ENCODE measurements at places on chromosomes 2 and 18.

DNA sequence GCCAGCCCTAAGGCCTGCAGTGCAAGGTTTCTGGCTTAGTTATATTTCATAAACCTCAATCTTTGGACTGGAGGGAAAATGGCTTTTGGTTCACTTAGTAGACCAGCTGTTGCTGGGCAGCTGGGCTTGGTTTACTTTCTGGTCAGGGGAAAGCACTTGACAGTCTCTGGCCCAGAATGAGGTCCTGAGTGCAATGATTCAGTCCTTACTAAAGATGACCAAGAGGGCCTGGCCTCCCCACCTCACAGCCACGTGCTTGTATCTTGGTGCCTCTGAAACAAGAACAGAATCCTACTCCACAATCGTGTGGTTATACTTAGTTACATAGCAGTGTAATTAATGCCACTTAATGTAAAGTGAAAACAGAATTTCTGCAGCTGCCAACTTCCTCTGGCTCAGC, 325.5 kb upstream of the MEIS1 start:
- DNase-seq: no peak

DNA sequence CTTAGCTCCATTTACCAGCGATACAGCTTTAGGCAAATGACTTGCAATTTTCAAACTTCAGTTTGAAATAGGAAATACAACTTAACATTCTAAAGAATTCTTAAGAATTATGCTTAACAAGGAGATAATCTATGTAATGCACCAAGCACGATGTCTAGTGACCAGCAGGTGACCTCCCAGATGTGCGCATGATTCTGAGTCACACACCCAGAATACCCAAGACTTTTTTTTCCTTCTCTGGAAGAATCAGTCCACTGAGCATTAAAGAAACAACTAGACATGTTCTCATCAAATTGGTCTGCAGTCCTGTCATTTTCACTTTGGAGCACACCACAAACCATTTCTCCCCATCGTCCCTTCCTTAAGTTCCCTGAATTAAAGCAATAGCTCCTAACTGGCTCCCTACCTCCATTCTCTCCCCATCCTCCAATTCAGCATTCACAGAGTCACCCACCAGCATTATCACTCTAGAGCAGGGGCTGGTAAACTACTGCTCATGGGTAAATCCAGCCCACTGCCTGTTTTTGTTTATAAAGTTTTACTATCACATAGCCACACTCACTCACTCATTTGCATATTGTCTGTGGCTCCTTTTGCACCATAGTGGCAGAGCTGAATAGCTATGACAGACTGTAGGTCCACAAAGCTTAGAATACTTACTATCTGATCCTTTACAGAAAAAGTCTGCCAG, 13.2 kb downstream of the EVA1A start:
- no peak for DNase-seq

GRCh38 chr2:11950896-11951295, 204.5 kb downstream of the LPIN1 start:
- DNase-seq: no peak

GRCh38 chr2:125745514-125745913, 910.4 kb upstream of the GYPC start:
- no peak for DNase-seq

DNA sequence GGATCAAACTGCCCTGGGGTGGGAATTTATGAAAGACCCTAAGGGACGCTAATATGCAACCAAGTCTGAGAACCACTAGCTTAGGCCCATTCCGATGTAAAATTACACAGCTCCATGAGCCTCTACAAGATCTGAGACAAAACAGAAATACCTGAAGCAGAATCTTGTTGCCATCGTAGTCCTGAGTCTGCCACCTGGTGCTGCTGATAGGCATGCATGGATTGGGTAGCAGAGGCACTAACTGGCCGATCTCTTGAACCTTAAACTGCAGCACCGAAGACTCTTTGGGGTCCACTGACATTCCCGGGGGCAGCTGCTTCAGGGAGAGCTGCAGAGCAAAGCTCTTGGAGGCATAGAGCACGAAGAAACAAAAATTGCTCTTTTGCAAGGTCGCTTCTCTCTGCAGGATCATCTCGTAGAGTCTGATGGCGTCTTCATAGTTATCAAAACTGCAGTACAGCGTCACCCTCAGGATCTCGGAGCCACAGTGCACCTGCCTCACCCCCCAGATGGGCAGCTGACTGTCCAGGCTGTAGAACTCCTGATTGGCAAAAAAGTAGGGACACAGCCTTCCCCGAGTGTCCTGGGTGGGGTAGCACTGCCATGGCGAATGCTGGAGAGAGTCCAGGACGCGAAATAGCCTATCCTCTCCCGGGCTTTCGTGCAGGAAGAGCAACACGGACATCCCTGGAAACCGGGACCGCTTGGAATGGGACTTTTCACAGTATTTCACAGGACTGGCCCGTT, 848 bp downstream of the FAM124B start:
- DNase-seq: no peak

DNA sequence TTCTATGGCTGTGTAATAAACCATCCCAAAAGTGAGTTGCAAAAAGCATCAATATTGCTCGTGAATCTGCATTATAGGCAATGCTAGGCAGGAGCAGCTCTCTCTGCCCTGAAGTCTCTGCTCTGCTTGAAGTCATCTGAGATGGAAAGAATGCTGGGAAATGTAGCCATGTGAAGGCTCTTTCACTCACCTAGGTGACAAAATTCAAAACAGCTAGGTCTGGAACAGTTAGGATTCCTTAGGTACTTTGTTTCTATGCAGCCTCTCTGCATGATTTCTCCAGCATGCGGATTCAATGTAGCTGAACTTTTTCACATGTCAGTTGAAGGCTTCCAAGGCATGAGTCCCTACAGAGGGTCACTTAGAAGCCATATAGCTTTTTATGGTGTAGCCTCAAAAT, 1383.7 kb downstream of the LRP1B start:
- no peak for DNase-seq

DNA sequence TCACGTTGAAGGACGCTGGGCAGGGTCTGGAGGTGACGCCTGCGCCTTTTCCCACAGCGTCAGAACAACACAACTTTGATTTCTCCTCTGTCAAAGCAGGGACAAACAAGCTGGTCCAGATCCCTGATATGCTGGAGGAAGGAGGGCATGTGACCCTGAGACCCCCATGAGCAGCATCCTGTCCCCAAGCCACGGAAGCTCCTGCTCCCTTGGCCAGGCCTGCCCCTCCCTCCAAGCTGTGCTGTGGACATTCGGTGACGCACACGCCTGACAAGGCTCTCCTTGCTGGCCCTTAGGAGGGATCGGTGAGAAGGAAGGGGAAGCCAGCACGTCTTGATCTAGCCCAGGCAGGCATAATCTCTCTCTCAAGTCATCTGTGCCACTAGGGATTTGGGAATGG, 11.3 kb downstream of the MLPH start:
- DNase-seq: no peak

GRCh38 chr2:2708575-2709430, 377.7 kb upstream of the MYT1L start:
- DNase-seq: no peak

DNA sequence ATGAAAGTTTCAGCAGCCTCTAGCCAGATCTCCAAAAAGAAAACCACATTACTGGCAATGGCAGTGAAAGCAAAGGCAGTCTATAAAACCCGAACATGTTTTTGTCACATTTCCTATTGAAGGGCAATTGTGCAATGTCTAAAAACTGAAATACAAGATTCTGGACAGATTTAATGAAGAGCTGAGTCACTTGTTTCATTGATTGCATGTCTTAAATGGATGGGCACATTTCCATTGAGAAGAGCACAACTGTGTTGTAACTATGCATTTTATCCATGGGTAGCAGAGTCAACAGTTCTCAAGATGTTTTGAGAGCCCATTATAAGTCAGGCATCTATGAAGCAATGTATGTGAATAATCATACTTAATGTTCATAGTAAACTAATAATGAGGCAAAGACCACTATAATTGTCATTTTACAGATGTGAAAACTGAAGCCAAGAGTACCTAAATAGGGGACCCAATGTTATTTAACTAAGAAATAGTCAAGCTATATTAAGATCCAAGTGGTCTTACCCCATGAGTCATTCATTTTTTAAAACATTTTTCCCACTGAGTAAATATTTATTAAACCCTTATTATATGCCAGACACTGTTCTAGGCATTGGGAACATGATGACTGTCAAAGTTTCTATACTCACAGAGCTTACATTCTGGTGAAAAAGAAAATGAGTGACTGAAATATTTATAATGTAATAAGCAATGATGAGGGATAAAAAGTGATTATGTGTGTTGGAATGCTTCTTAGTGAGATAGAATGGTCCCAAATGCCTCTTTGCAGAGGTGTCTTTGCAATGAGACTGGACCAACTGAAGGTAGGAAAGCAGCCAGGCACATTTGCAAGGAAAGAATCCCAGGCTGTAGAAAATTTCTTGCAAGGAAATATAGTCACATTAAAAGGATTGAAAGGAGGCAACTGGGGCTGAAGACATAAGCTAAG, 818.9 kb upstream of the ACVR2A start:
- no peak for DNase-seq

- DNase-seq: no peak
These were observed 716.3 kb downstream of the TSN start for GRCh38 chr2:122471753-122472152.

GRCh38 chr2:16155766-16156165, 215.4 kb downstream of the MYCN start:
- DNase-seq: no peak

- DNase-seq: no peak
These were observed 4.8 kb downstream of the MSGN1 start for GRCh38 chr2:17821080-17821479.
